ENCODE measurements at places on chromosomes 3 and 15. TPM values are rescaled to one million over a fixed set of nuclear protein-coding genes. Genes with fewer than 3 reads are reported as not detected.

DCBLD2 gene
- 252 TPM for total RNA-seq

CLRN1 gene
- total RNA-seq, result not detected

TRIM42 gene
- not detected for total RNA-seq

CD200R1 gene
- 0.06 TPM for total RNA-seq

TEX55 gene
- not detected for total RNA-seq

LDHAL6B gene
- total RNA-seq, result not detected

TUSC7 gene
- not detected for total RNA-seq

GABRR3 gene
- not detected for total RNA-seq

SCAMP5 gene
- total RNA-seq, result 9.3 TPM

AP3B2 gene
- total RNA-seq, result 0.45 TPM

C3orf38 gene
- total RNA-seq, result 14.6 TPM

Data from A549 treated with ZK216348 at 1 μM for 4 hours (cell line).